ENCODE measurements at places on chromosomes 4 and X. TPM values are rescaled to one million over a fixed set of nuclear protein-coding genes. Genes with fewer than 3 reads are reported as not detected.

TTC29 gene
- 0.49 TPM for total RNA-seq

ZNF518B gene
- 32.3 TPM for total RNA-seq

DNA sequence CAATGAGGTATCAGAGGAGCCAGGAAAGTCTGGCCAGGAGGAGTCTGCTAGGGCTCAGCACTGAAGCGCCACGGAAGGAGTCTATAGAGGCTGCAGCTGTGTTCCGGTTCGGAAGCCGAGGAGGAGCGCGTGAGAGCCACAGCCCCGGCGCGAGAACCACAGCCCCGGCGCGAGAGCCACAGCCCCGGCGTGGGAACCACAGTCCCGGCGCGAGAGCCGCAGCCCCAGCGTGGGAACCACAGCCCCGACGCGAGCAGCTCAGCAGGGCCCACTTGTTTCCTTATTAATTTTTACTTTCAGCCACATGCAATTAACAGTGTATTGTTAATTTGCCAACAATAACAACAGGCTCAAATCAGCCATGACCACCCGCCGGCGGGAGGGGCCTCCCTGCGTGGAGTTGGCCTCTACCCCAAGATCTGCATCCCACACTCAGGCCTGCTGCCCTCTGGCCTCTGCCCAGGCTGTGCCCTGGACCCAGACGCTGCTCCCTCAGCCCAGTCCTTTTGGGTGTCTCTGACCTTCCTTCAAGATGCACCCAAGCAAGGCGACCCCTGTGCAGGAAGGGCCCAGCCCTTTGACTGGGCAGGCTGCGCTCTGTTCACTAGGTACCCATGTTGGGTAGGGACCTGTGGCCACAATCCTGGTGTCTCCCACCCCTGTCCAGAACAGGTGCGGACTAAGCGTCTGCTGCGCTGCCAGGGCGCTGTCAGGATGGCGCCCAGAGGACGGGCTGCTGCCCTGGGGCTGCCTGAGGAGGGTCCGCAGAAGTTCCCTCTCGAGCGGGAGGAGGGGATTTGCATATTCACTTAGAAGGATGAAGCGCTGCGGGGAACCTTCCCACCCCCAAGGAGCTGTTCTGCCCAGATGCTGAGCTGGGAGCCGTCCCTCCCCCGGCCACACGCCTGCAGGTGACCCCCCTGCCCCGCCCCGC lies 113.8 kb downstream of the ADRA2C start:
- no peak for DNase-seq

GRCh38 chrX:1391370-1391706 lies 575 bp downstream of the SLC25A6 start:
- no peak for DNase-seq

- DNase-seq: peak; percentile 48
Observed at GRCh38 chr4:184748251-184748652, 14.4 kb upstream of the CENPU start.

- no peak for DNase-seq
Observed at GRCh38 chrX:148806145-148806870, 305.9 kb downstream of the AFF2 start.
